ENCODE measurements at places on chromosomes 2 and 18.

- DNase-seq, result no peak
Measured at GRCh38 chr18:72444111-72444797, 99.9 kb downstream of the CBLN2 start.

DNA sequence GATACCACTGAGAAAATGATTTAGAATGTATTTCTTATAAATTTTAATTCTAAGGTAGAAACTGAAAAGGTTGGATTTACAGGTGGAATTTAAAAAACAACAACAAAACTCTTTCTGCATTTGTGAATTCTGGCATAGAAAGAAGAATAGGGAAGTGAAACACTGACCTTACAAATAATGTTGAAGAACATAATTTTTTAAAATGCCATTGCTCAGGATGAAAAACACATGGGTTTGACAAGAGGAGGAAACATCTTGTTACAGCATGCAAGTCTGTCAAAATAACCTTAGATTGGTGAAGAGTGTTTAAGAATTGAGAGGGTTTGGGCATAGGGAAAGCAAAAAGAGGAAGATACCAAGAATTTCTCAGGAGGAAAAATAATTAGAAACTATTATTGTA lies 184.3 kb downstream of the UBE2E3 start:
- DNase-seq, result no peak

DNA sequence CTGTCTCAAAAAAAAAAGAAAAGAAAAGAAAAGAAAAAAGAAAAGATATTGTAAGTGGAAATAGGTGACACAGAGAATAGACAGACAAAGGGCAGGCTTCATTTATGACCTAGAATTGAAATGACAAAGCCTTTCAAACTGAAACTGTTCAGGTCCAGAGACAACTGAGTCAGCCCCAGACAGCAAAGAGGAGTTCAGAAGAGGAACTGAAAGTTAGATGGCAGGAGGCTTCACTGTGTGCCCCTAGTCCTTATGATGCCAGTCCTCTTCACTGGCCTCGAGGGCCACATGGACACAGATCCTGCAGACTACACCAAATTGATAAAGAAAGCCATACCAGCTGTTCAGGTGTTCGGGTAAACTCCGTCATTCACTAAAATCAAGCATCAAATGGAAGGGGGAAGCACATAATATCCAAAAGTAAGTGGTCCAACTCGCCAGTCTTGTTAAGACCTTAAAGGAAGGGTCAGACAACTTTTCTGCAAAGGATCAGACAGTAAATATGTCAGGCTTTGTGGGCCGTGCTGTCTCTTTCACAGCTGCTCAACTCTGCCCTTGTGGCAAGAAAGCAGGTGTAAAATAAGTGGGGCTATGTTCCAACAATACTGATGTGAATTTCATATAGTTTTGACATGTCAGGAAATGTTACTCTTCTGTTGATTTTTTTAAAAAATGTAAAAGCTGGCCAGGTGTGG lies 231.9 kb upstream of the MGAT5 start:
- DNase-seq, result no peak

DNA sequence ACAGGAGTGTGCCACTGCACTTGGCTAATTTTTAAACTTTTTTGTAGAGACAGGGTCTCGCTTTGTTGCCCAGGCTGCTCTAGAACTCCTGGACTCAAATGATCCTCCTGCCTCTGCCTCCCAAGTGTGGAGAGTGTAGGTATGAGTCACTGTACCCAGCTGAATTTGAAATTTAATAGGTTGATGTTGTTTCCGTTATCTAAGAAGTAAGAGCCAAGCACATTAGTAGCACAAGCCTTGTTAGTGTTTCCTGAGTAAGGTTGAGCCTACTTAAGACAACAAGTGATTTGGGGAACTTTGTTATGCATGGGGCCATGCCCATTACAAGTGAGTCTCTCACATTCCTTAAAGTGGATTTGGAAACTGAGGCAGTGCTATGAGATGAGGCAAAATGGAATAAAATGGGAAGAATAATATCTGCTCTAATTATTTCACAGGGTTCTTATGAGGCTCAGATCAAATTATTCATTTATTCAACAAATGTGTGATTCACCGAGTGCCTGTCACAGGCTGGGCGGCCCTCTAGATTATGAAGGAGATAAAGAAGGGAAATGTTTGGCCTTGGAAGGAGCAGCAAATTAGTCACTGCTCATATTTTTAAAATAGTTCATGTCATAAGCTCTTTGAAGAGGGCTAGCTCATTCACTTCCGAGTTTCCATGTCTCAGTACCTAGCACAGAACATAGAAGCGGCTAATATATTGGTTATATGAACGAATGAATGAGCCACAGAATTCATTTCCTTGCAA lies 217.2 kb downstream of the LDLRAD4 start:
- DNase-seq, result no peak

- no peak for DNase-seq
Measured at GRCh38 chr2:6877402-6878304, at the start of gene RSAD2. RSAD2 (plus strand) TSS chr2:6877777; CDS start chr2:6877801, 24 bp downstream.

GRCh38 chr2:224570328-224570993 lies 14.7 kb downstream of the CUL3 start:
- no peak for DNase-seq

- no peak for DNase-seq
Measured at GRCh38 chr2:212929116-212929515, 222.3 kb downstream of the IKZF2 start.

DNA sequence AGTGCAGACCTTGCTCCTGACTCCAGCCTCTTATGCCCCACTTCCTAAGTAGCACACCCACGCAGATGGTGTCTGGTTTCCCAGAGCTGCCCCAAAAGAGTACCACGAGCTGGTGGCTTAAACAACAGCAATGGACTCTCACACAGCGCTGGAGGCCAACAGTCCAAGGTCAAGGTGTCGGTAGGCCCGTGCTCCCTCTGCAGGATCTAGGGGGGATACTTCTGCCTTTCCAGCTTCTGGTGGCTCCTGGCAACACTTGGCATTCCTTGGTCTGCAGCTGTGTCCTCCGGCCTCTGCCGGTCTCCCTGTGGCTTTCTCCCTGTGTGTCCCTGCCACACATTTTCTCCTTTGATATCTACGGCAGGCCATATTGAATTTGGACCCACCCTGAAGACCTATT lies 99.0 kb downstream of the TSHZ1 start:
- no peak for DNase-seq

GRCh38 chr2:96912346-96913116 lies 42.7 kb upstream of the SEMA4C start:
- DNase-seq, result no peak

DNA sequence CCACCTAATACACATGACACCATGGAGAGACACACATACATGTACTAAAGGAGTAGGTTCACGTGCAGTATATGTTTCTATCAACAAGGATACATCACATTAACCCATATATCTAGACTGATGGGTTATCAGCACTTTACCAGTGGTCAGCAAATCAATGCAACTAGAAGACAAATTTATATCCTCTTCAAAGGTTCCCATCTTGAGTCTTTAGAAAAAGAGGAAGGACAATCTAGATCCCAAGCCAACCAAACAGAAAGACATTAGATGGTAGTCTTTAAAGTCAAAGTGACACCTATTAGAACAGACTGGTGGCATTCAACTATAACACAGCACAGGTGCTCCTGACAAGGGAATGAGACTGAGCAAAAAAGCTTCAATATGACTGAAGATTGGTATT lies 13.8 kb upstream of the SERTAD2 start:
- no peak for DNase-seq

- no peak for DNase-seq
Measured at GRCh38 chr2:37573451-37574388, 97.7 kb downstream of the CDC42EP3 start.

DNA sequence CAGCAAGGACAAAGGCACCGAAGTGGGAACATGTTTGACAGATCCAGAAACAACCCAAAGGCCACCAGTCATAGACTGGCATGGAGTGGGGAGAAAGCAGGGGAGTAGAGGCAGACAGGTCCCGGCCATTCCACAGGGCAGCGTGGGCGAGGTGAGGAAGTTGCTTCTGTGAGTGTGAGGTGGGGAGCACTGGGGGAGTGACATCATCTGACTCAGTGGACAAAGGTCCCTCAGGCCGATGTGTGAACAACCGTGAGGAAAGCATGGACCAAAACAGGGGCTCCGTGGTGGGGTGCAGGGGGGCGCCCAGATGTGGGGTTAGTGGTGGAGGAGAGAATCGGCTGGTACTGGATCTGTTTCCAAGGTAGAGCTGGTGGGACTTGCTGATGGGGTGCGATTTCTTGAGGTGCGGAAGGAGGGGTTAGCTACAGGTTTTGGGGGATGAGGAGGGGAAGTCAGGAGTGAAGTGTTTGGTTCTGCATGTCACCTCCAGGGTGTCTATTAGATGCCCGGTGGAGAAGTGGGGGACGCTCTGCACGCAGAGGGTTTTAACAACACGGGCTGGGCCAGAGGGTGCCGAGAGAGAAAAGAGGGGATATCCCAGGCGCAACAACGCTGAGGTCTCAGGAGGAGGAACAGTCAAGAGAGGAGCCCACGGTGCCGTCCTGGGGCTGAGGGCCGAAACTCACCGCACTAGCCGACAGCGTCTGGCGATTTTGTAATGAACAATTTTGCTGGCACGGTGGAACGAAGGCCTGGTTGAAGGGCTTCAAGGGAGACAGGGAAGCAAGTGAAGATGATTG lies 2.5 kb upstream of the SFT2D3 start:
- no peak for DNase-seq

DNA sequence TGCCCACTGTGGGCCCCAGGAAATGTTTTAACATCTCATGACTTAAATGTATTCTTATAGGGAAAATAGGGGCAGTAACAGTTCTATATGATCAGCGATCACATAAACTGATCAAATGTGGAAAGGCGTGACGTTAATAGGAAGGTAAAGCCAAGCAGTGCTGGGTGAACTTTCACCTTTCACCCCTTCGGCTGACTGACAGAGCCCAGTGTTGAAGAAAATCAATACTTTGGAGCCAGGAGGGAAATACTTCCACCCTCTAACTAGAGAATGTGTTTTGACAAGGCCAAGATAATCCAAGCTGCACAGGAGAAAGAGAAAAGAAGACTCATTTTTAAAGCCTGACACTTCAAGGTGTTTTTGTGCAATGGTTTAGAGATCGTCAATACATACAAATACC lies 116.5 kb upstream of the BOD1L2 start:
- DNase-seq, result no peak

GRCh38 chr2:28413152-28413898 lies 20.7 kb downstream of the FOSL2 start:
- no peak for DNase-seq

- DNase-seq, result no peak
Measured at GRCh38 chr18:814300-815084, 2.5 kb upstream of the YES1 start.

- DNase-seq, result no peak
Measured at GRCh38 chr2:241496003-241496707, 12.2 kb downstream of the STK25 start.

- DNase-seq, result no peak
Measured at GRCh38 chr18:6010921-6011320, 115.6 kb upstream of the TMEM200C start.

- DNase-seq, result no peak
Measured at GRCh38 chr2:151869291-151869690, 41.1 kb upstream of the ARL5A start.

DNA sequence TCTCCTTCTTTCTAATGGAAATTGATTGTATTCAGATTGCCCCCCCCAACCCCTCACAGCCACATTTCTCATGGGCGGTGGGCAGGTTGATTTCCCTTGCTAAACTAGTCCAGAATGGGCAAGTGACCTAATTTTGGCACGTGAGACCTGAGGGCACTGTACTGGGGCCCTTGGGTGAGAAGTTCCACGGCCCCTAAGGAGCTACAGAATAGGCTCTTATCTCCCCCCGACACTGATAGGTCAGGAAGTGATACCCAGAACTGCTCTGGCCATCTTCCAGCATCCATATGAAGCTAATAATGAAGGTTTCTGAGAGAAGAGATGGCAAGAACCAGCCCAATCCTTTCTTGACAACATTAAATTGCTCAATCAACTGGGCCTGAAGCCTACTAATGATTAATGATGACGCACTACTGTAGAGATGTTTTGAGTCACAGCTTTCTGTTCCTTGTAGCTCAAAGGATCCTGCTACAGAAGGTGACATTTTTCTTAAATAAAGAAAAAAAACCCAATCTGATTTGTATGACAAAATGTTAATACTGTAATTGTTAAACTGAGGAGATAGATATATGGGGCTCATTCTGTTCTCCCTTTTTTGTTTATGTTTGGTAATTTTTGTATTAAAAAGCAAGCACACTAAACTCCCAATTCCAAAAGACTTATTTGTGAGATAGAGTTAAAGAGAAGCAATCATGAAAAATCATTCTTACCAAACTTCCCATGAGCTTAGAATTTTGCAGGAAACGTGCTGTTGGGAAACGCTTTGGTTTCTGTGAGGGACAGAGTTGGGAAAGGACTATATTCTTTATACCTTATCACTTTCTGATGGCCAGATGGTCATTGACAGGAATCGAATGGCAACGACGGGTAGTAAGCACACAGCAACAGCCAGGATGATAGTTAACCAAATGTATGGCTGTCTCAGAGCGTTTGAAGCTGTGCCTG lies 28.2 kb upstream of the NARS1 start:
- DNase-seq, result no peak

- DNase-seq, result no peak
Measured at GRCh38 chr18:10035281-10035991, 121.6 kb downstream of the VAPA start.

DNA sequence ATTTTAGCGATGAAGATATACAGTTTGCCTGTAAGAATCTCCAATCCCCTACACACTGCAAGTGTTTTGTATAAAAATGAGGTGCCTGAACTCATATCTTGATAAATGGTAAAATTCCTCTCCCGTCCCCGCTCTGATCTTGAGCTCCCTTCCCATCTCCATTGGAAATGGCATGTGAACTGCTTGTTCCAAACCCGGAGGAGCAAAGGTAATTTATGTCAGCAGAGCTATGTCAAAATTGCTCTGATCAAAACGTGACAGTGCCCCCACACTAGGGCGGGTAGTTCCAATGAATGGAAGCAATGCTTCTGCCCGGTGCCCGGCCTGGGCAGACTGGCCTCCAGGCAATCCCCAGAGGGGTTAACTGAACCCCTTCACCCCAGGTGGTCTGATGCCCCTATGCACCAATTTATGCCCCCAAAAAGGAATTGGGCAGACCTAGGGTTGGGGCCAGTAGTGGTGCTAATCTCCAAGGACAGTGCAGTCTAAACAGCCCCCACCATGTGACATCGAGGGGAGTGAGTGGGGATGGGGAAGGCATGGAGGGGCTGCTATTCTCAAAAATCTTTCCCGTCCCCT lies 3.6 kb upstream of the GMPPA start:
- no peak for DNase-seq

GRCh38 chr2:187424146-187424545 lies 23.9 kb downstream of the CALCRL start:
- no peak for DNase-seq

GRCh38 chr2:46260305-46260704 lies 36.9 kb upstream of the EPAS1 start:
- DNase-seq, result no peak

- DNase-seq, result no peak
Measured at GRCh38 chr2:210630873-210631560, 74.6 kb downstream of the CPS1 start.

GRCh38 chr2:229313591-229313990 lies 42.5 kb upstream of the PID1 start:
- DNase-seq, result no peak

- DNase-seq, result no peak
Measured at GRCh38 chr2:68741805-68742306, 7.2 kb downstream of the ARHGAP25 start.

All from activated T-helper 1 cell treated with anti-CD3 and anti-CD28 coated beads, Interleukin-2, amount 50 U/mL, for 16 hours (primary cell).